ENCODE measurements at places on chromosomes 1 and 21.

DNA sequence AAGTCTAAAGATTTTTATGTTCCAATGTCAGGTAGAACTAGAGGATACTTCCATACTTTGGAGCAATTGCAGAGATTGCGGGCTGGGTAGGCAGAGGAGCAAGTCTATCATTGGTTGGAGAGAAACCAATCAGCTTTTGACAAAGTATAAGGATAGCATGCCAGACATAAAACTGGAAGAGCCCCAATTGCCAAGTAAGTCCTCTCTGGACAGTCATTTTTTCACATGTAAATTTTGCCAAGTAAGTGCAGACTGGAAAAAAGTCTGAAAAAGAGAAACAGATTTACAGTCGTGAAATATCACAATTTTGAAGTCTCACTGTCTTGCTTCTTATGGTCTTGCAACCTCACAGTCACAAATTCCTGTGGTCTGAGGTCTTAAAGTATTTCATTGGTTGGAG lies 131.4 kb upstream of the C21orf91 start:
- DNase-seq, result no peak

DNA sequence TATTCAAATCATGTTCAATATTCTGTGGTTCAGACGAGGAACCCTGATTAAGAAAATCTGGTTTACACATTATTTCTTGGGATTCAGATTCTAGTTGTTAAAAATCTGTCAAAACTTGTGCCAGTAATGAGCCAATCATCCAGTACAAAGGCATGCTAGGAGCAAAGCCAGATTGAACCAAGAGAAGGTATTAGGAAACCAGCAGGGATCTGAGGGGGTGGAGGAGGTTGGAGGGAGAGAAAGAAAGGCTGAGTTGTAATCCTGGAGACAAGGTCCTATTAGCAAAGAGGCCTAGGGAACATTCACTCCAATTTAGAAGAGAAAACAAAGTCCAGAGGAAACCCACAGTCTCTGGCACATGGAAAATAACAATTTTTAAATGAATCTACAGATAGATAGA lies 352.9 kb downstream of the LTN1 start:
- no peak for DNase-seq

GRCh38 chr1:23395154-23395724 lies 25.6 kb upstream of the ZNF436 start:
- no peak for DNase-seq

GRCh38 chr1:173876732-173877131 lies 8.6 kb downstream of the ZBTB37 start:
- no peak for DNase-seq

DNA sequence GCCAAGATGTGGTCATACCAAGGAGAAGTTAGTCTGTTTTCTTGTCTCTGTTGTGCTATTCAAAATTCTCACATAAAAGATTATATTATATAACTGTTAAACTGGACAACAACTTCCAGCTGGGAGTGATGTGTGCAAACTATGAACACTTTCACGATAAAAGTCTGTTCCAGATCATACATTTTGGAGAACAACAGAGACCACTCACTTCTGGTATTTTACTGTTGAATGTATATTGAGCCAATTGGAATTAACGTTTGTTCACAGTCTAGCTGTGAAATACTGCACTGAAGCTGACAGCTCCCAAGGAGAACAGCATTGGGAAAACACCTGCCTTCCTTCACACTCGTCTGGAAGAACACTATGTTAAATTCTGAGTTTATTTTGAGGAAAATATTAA lies 860 bp upstream of the SHCBP1L start:
- DNase-seq, result no peak

- no peak for DNase-seq
Measured at GRCh38 chr1:114328361-114328904, 174.8 kb upstream of the SYT6 start.

- DNase-seq, result no peak
Measured at GRCh38 chr1:150164779-150165178, 15.1 kb downstream of the PLEKHO1 start.

DNA sequence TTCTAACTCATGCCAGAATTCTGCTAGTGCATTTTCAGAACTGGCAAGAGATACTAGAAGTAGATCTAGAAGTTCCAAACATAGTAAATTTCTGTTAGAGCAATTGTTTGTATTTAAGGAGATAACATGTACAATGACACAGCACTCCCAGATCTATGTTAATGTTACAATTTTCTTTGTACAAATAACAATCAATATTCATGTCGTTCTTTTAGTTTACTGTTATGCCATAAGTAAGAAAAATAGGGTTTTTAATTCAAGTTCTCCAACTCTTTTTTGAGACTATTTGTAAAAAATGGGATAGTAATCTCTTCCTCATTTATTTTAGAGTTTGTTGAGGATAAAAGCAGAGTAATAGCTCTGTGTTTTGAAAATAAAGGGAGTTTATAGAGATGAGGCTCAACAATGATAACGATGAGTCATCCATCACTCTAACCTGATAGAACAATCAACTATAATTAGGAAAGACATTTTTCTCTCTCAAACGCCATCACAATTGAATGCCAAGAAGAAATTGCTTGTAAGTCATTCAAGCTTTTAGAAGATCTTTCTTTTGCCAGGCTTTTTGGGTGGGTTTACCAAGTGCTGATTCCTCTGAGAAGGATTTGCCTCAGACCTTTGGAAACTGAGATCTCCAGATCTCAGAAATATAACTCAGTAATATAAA lies 638 bp downstream of the CD84 start:
- DNase-seq, result no peak

DNA sequence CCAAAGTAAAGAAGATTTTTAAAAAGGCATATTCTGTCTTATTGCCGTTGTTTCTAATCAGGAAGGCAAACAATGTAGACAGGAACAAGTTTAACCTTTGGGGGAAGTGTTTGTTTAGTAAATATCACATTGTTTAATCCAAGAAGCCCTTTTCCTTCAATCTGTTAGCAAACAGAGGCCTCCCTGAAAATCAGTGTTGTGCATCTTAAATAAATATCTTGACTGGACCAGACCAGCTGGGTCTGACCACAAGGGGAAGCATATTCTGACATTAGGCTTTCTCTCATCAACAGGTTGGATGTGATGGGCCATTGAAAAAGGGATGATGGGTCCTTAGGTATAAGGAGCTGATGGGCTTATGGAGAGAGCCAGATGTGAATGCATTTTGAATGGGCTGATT lies 81.8 kb upstream of the SGIP1 start:
- no peak for DNase-seq

DNA sequence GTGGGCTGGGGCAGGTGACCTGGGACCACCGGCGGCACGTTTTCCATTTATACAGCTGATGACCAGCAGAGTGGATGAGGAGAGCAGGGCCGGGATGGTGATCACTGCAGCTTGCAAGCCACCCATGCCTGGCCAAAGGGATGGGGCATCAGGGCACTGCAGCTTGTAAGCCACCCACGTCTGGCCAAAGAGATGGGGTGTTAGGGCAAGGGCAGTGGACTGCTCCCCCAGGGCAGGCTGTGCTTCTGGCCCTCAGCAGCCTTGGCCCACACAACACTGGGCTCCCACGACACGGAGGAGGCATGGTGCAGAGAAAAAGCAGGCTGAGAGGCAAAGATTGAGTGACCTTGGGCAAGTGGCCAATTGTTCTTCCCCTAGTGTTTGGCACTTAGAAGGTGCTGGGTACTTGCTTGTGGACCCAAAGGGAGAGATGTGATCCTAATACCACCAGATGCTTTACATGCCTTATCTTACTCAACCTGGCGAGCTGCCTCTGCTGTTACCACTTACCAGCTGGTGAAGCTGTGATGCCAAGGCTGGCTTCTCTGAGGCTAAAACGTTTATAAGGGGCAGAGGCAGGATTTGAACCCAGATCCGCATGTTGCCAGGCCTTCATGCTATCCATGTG lies 48.3 kb downstream of the TRIM62 start:
- DNase-seq, result no peak
